ENCODE measurements at places on chromosomes 4 and X.
A peak's percentile ranks its signal among the peaks of the same experiment; 100 is the strongest.

GRCh38 chrX:150582338-150582948 lies 14.0 kb downstream of the MTM1 start:
- DNase-seq = no peak

DNA sequence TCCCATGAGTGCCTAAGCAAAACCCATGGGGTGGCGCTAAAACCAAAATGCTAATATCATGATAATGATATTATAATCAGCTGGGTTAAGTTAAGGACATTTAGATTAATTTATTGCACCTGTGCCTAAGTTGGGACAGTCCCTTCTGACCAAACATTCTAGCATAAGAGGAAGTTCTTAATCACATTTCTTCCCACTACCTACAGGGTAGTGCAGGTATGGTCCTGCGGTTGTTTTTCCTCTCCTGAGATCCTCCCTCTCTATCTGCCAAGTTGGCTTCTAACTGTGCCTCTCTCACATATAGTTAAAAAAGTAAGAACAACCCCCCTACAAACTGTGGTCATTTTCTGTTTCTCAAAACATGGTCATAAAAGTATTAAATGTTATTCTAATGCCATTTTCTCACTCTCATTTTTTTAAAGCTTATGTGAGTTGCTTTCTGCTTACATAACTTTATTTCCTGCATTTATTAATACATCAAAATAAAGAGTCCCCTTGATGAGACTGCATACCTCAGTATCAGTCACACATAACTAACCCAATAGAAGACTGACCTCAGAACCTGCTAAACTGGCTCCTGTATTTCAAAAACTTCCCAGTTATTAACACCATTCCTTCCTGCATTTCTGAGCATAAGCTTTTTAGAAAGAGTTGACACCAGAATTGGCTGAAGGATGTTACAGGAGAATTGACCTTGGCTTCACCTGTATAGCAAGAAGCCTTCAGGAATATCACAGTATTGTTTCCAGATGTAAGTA lies 1332.5 kb downstream of the FSTL5 start:
- DNase-seq = no peak

- DNase-seq = no peak
Observed at GRCh38 chr4:102295153-102295862, 50.0 kb downstream of the SLC39A8 start.

DNA sequence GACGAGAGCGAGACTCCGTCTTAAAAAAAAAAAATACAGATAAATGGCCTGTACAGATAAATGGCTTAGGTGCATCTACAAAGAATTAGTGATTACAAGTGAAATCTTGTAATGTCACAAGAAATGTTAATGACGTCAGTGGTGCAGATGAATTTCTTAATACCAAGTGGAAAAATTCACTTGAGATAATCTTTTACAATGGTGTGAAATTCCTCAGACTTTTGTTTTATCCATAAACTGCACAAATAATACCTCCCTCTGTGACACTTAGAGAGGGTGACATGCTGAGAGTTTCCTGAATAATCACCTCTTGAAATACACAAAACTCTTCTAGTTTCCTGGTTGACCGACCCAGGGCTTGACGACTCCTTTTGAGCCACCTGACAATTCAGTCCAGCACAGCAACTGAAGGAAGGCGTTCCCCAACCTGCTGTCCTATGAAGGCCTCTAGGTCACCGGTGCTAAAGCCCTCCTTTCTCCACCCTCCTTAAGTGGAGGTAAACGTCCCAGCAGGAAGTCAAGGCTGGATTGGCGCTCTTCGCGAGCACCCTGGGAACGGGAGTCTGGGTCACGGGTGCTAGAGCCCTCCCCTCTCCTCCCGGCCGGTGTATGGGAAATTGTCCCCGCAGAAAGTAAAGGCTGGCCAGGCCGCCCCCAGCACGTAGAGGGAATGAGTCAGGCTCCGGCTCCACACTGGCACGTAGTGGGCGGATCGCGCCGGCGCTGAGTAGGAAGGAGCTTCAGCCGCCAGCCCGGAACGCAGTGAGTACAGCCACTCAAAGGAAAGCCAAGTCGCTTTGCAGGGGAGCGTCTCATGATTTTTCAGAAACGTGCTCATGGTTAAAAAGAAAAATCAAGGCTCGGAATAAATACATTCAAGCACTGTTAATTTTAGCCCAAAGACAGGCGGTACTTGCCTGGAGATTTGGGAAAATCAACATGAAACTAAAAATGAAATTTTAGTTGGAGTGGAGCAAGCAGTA lies at the start of gene TMEM144:
TSS of gene TMEM144 (plus strand) at position 662 of the 983 bp plus-strand sequence. CDS start 2,182 bp downstream, outside the sequence.
- DNase-seq = peak; percentile 18

DNA sequence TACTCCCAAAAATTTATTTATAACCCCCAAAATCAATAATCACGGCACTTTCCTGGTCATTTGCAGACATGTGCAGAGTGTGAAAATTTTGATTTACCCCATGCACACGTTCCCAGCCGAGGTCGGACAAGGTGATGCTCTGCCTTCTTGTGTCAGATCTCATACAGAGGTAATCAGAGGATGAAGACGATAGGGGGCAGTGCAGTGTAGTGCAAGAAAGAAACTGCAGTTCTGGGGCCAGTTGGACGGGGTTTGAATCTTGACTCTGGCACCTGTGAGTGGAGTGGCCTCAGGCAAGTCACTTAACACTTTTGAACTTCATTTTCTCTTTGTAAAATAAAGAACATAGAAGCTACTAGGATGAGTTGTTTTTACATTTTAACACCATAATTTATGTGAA lies 88.4 kb downstream of the FRMPD3 start:
- peak; percentile 3 for DNase-seq

DNA sequence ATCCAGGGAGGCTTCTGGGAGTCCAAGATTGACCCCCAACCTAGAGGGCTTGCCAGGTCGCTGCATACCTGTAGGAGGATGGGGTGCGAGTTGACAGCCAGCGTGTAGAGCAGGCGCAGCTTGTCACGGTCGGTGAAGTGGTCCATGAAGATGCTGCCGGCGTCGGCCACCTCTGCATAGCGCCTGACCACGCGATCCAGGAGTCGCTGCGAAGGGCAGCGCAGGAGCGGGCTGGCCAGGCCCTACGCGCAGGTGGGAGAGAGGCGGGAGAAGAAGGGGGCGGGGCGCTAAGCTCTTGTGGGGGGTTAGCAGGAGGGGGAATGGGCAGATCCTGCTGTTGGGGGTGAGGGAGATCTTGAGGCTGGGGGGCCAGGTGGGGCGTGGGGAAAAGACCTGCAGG lies 43.0 kb downstream of the DIPK2B start:
- DNase-seq = no peak
